ENCODE measurements at places on chromosomes 2 and 18.

- DNase-seq = peak; percentile 35
Measured at GRCh38 chr2:232623768-232624765, 9.3 kb upstream of the EFHD1 start.

DNA sequence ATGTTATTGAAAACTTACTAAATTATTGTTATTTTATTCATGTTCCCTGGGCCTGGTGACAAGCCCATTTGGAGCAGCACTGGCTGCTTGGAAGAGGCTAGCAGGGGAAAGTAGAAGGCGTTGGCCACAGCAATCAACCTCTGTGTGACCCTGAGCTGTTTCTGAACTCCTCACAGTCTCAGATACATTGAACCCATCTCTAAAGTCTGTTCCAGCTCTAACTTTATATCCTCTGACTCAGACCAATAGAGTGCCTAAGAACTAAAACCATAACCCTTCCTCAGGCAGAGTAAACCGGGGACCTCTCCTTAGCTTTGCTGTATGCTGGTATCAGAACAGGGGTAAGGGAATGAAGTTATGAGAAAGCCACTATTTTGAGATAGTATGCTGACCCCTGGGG, 96.4 kb upstream of the NOL4 start:
- DNase-seq = no peak

DNA sequence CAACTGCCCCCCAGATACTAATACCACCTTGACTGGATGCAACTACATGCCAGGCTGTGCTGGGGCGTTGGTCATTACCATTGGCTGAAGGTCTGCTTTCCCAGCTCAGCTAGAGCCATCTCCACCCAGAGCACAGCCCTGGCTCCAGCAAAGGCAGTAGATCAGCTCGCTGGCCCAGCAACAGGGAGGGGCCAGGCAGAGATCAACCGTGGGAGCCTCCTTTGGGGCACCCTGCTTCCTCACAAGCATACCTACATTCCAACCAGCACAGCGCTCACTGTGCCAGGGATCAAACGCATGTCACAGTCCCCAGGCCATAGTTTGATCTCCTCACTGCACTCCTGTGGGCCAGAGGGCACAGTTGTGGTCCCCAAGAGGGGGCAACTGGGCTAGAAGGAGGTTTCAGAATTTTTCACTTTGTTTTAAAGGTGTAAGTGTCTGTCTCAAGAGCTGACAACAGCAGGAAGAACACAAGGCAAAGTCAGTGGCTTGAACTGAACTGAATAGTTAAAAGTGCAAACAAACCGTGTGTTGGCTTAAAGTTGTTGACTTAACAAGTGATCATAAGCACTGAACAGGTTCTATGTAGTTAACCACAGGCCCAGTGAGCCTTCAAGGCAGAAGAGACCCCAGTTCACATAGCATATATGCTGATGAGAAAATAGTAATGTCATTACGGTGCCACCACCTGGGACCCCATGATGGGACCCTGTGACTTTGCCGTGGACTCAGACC, 70.1 kb upstream of the BZW1 start:
- no peak for DNase-seq

GRCh38 chr2:10246831-10247230, 55.9 kb upstream of the HPCAL1 start:
- DNase-seq = no peak

- DNase-seq = no peak
Measured at GRCh38 chr2:18750672-18751554, 161.5 kb upstream of the NT5C1B start.

DNA sequence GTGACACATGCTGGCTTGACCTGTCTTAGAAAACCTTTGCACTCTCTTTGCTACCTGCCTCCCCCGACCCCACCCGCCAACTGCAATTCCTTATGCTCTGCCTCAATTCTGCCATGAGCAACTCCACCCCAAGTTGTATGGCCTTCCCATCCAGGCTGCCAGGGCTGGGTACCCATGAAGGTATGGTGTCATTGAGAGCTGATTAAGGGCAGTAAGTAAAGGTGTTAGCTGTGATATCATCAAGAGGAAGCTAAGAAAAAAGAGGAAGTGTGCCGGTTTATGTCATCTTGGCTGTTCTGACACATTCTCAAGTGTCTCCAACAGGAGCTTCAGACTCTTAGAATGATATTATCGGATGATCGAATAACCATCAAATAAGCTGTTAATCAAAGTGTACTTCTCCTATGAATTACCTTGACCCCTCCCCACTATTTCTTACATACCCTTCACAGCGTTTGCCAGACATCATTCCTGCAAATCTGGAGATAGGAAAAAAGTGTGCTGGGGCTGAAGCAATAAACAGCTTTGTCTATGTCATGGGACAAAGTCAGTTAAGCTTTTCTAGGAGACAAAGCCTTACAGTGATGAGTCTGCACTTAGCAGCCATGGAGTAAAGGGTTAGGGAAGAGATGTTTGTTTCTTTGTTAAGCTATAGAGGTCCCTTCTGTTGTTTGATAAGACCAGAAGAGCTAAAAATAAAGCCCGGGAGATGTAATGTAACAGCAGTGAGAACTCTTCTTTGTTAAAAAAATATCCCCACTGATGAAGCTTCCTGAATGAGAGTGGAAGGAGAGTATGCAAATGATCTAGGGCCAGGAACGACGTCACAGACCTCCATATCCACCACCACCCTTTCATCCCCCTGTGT, 40.4 kb upstream of the SMAD2 start:
- no peak for DNase-seq

GRCh38 chr2:121776885-121777698, 21.6 kb downstream of the TSN start:
- no peak for DNase-seq

DNA sequence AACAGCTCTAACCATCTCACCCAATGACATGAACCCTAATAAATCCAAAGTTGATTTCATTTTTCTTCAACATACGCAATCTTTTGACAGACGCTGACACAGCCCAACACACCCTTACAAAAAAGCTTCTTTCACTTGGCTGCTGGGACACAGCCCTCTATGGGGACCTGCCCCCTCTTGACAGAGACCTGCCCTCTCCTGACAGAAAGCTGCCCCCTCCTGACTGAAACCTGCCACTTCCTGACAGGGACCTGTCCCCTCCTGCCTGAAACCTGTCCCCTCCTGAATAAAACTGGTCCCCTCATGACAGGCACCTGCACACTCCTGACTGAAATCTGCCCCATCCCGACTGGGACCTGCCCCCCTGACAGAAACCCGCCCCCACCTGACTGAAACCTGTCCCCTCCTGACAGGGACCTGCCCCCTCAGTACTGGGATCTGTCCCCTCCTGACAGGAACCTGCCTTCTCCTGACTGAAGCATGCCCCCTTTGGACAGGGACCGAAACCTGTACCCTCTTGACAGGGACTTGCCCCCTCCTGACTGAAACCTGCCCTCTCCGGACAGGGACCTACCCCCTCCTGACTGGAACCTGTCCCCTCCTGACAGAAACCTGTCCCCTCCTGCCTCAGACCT, 87.9 kb downstream of the PXDN start:
- DNase-seq = no peak

DNA sequence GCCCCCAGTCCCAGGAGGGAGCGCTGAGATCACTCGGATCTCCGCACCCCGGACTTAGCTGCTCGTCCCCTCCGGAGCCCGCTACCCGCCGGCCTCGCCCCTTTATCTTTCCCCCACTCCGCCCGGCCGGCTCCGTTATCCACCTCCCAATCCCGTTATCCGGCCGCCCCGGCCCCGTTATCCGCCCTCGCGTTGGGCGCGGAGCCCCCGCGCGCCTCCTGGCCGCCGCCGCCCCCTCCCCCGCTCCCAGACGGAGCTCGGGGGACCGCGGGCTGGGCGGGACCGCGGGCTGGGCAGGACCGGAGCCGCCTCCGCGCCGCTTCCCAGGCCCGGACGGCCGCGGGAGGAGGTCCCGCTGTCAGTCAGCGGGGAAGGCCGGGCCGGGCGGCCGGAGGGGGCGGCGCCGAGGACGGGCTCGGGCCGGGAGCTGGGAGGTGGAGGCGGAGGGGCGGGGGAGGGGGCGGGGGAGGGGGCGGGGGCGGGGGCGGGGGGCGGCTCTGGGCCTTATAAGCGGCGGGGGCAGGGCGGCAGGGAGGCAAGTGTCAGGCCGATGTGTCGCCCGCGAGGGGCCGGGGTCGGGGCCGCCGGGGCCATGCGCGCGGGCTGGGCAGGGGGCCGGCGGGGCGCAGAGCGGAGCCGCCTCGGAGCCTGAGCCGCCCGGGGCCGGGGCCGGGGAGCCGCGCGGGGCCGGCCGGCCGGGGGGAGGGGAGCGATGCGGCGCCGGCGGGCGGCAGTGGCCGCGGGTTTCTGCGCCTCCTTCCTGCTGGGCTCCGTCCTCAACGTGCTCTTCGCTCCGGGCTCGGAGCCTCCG, at the start of gene PKDCC:
Gene PKDCC (plus strand): TSS at position 534 of the 811 bp plus-strand sequence. CDS start 179 bp downstream, at position 713.
- peak; percentile 11 for DNase-seq

DNA sequence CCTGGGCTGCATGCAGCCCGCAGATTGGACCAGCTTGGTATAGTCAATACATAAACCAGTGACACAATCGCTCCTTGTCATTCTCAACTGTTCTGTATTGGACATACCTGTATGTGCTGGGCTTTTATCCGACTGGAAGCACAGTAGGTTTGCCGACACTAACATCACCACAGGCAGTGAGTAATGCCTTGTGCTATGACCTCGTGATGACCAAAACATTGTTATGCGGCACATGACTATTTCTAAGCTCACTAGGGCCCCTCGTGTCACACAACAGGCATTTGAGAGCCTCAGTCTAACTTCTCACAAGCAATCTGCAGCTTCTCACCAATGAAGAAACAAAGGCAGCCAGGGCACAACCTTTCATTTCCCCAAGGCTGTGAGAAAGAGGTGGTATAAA, 320.8 kb downstream of the AFF3 start:
- DNase-seq = no peak

- no peak for DNase-seq
Measured at GRCh38 chr2:205930209-205930608, 155.8 kb downstream of the INO80D start.

- DNase-seq = no peak
Measured at GRCh38 chr2:30641765-30642345, 165.4 kb downstream of the CAPN13 start.

Measured in SHP77 (cell line).